Stimulated activated naive CD8-positive, alpha-beta T cell treated with anti-CD3 and anti-CD28 coated beads, Interleukin-15, amount 100 ng/mL, for 72 hours (primary cell): ENCODE measurements at places on chromosomes 2 and 18.

DNA sequence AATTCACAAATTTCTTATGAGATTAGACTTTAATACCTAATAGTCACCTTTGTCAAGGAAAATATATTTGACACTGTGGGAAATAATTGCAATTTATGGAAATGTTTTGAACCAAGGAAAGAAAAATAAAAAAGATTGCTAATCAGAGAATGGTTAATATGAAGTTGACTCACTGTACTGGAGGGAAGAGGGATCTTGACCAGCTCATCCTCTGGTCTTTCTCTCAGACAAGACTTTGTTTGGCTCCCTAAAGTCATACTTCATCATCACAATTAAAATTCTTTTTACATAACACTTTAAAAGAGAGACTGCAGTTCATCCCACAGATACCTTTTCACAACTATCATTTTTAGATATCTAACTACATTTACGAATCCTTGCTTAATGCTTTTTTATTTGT is 538.5 kb upstream of the ZEB2 start:
- DNase-seq: no peak

DNA sequence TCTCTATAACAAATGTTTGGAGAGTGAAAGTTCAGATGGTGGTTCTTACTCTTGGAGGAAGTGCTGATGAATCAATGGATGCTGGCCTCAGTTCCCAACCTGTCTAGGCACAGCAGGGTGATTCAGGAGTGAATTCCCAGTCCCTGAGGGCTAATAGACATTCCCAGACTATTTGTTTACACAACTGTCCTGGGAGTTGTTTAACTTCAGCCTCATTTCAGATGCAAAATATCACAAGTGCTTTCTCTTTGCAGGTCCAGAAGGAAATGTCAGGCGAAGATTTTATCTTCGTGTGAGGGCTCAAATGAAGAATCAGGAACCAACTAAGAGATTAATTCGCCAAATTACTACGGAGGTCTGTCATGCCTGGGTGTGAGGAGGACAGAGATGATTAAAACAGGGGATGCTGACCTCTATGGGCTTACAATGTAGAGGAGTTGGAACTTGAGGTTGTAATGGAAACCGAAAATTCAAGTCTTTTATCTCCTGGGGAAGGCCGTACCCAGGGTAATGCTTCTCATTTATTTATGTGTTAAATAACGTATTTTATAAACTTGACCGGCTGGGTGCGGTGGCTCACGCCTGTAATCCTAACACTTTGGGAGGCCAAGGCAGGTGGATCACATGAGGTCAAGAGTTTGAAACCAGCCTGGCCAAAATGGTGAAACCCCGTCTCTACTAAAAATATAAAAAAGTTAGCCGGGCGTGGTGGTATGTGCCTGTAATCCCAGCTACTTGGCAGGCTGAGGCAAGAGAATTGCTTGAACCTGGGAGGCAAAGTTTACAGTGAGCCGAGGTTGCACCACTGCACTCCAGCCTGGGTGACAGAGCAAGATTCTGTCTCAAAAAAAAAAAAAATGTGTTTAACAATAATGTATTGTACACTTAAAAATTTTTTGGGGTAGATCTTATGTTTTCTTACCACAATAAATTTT is 38.7 kb upstream of the SLC1A4 start:
- no peak for DNase-seq

DNA sequence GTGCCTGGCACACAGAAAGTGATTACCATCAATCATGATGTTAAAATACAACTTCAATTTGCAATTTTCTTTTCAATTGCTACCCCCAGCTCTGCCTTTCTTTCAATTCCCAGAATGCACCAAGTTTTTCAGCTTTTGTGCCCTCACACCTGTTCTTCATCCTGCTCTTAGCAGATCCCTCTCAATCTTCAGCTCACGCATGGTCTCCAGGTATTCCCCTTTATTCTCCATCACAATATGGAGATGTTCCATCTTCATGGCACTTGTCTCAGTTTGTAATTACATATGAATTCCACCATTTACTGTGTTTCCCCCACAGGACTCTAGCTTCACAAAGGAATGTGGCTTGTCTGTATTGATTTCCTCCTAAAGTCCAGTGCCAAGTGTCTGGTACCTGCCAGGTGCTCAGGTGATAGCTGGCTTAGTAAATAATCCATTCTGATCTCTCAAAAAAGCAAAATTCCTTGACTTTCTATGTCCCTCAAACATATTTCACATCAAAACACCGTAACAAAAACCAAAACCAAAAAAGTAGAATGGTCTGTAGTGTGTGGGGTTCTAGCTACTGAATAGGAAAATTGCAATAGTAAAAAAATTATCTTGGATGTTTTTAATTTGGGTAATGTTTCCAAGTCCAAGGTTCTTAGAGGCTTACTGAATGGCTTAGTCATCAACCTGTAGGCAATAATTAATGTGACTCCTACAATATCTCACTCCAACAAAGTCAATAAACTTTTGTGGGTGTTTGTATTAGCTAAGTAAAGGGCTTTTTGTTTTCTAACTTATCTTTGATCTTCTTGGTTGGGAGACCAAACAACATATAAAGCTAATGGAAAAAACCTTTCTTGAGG is 2.9 kb upstream of the INSIG2 start:
- no peak for DNase-seq

- no peak for DNase-seq
Measured at GRCh38 chr2:196219671-196220070, 48.3 kb upstream of the STK17B start.

GRCh38 chr2:119449521-119449920 is 17.9 kb downstream of the TMEM37 start:
- no peak for DNase-seq

GRCh38 chr2:216420367-216421101 is 8.2 kb downstream of the SMARCAL1 start:
- DNase-seq: no peak

DNA sequence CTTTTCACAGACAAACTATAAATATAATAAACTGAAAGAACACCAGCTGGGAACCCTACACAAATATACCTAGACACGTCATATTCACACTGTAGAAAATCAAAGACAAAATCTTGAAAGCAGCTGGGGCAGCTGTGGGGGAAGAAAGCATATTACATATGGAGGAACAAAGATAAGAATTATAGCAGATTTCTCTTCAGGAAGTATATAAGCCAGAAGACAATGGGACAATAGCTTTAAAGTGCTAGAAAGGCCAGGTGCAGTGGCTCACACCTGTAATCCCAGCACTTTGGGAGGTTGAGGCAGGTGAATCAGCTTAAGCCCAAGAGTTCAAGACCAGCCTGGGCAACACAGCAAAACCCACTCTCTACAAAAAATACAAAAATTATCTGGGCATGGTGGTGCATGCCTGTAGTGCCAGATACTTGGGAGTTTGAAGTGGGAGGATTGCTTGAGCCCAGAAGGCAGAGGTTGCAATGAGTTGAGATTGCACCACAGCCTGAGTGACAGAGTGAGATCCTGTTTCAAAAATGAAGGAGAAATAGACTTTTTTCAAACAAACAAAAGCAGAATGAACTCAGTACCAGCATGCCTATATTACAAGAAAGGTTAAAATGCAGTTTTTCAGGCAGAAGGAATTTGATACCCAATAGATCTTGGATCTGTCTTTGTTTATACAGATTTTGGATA is 26.8 kb upstream of the ERCC3 start:
- DNase-seq: no peak

DNA sequence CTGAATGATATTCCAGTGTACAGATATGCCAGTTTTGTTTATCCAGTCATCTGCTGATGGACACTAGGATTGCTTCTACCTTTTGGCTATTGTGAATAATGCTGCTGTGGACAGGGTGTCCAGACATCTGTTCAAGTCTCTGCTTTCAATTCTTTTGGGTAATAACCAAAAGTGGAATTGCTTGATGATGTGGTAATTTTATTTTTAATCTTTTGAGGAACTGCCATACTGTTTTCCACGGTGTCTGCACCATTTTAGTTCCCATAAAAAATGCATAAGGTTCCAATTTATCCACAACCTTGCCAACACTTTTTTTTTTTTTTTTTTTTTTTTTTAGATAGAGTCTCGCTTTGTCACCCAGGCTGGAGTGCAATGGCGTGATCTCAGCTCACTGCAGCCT is 141.9 kb upstream of the REV1 start:
- no peak for DNase-seq

- DNase-seq: no peak
Measured at GRCh38 chr18:7068871-7069590, 48.6 kb downstream of the LAMA1 start.

DNA sequence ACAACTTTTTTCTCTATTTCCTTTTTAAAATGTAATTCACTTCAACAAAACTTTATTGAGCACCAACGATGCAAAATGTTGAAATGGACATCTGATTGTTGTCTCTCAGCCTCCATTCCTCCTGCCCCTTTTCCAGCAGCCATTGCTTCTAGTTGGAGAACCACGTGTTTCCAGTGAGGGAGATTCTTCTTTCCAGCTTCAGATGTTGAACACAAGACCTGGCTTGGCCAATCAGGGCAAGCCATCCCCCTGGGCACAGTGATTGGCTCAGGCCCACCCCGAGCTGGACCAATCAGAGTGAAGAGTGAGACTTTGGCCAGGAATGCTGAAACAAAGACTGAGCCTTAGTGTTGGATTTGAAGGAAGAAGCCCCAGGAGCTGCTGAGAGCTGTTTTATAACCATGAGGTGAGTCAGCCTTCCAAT is 59.0 kb downstream of the E2F6 start:
- no peak for DNase-seq

DNA sequence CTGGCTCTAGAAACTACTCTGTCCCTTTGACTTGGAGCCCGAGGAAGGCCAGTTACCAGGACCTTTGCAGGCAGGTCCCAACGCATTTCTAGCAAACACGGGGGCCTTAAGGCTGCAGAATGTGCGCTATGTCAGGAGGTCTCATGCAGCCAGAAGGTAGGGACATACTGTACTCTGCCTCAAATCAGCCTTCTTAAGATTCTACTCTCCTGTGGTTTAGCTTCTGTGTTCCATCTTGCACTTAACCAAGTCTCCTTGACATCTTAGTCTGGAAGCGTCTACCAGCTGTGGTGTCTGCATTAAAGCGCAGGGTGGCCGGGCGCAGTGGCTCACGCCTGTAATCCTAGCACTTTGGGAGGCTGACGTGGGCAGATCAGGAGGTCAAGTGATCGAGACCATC is 65.5 kb downstream of the STEAP3 start:
- no peak for DNase-seq

- DNase-seq: no peak
Measured at GRCh38 chr2:241500016-241500415, 8.4 kb downstream of the STK25 start.

DNA sequence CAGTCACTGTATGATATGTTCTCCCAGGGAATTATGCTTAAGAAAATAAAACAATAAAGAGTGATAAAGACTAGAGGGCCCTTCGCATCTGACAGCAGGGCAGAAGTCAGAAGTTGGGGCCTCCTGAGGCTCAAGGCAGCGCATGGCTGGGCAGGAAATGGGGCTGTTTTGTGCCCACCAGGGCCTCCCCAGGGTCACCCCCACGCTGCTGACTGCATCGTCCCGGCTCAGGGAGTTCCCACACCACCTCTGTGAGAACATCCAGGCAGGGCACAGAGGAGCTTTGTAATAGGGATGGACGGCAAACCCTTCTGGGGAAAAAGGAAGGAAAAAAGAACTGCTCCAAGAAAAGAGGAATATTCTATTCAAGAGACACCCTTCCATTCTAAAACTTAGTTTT is 41.2 kb downstream of the PAX3 start:
- DNase-seq: no peak

GRCh38 chr18:3147935-3148554 is 71.7 kb downstream of the MYOM1 start:
- no peak for DNase-seq

DNA sequence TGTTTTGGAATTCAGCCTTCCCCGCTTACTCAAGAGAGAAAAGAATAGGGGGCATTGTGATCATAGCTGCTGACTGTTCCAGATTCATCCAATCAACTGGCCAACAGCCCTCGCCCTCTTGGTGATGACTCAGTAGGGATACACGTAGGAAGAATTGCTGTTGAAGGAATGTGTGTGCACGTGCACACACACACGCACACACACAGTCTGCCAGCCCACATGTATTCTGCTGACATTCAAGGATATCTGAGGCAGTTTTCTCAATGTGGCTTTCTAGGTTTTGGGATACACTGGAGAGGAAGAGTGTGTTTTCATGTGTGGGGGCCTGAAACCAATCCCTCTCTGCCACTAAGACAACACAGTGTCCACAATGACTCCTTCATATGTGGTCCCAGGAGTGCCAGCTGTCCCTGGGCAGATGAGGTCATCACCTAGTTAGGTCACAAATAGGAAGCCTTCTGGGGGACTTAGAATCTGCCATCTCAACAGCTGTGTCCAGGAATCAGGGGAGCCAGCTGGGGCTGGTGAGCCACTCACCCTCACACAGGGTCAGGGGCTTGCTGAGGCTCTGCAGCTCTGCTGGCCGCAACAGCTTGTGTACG is 352.6 kb downstream of the SS18 start:
- DNase-seq: no peak

DNA sequence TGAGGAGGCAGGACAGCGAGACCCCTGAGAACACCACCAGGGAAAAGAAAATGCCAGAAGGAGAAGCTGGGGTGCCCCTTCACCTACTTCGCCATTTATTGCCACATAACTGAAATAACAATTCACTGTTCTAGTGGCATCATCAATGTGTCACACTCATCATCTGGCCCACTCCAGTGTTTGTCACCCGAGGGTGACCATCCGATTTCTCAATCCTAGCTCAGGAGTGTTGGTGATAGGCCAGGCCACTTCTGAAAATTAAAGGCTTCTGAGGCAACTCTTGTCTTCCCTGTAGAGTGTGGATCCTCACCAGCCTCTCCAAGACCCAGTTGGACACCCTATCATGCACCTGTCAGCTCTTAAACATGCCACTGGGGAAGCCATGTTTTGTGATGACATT is 62.9 kb upstream of the BZW1 start:
- DNase-seq: no peak

GRCh38 chr2:64982311-64982857 is 6.8 kb upstream of the SLC1A4 start:
- DNase-seq: no peak

DNA sequence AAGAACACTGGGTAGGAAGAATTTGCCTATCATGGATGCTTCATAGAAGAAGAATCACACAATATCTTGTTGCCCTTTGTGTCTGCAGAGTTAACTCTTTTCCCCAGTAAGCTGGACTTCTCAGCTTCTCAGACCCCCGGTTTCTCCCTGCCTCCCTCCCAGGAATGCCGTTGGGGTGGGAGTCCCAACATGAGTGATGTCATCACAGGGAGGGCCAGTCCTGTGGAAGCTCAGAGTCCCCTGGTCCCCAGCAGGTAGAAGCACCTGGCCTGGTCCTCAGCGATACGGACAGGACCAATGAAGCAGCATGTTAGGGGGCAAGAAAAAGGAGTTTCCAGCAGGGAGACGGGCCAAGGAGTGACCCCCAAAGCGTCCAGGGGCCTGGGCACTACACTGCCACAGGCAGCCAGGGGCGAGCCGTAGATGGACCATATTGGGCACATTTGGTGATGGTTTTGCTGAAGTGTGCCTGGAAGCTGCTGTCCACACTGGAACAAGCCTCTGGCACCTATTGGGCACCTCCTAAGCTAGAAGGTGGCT is 235.9 kb upstream of the SMAD2 start:
- no peak for DNase-seq

GRCh38 chr18:54828986-54829385 is 709 bp downstream of the RAB27B start:
- no peak for DNase-seq
